ENCODE measurements at places on chromosomes 7 and 10.

DNA sequence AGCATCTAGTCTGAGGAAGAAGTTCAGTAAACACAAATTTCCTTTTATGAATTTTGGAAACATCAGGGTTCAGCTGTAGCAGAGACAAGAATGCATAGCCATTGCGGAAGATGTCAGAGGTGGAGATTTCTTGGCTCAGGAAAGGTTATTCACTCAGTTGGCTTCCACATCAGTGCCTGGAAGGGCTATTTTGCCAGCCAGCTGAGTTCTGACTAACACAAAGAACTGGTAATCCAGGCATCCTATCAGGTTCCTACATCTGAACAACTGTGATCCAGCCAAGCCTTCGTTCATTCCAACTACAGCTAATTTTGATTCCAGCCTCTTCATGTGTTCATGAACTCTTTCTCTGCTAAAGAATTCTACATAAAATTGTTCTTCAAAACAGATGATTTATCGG, 965.6 kb downstream of the XPNPEP1 start:
- no peak for DNase-seq

- no peak for DNase-seq
Observed at GRCh38 chr7:136887317-136887716, 18.9 kb downstream of the CHRM2 start.

GRCh38 chr7:36670585-36671431, 53.5 kb downstream of the AOAH start:
- DNase-seq = peak; percentile 61

DNA sequence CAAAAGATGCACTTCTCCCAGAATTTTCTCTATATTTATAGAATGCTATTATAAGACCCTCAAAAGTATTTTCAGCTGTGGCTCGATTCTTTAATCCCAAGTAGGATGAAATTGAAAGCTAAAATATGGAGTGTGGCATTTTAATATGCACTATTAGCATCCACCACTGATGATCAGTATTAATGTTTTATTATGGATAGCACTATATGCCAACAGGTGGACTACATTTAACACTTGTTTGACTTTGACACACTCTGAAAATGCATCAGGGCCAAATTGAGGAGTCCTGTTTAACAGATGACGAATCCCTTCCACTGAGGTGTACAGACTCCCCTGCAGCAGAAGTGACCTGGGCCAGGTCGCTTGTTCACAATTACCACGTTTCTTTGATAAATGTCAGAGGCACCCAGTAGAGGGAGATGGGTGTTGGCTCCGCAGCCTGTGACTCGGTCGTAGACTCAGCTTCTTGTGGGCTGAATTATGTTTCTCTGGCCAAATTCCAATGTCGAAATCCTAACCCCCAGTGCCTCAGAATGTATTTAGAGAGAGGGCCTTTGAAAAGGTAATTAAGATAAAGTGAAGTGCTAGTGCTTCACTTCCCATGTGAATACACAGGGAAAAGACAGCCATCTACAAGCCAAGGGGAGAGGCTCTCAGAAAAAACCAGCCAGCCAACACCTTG, 48.1 kb downstream of the WIPF3 start:
- no peak for DNase-seq

DNA sequence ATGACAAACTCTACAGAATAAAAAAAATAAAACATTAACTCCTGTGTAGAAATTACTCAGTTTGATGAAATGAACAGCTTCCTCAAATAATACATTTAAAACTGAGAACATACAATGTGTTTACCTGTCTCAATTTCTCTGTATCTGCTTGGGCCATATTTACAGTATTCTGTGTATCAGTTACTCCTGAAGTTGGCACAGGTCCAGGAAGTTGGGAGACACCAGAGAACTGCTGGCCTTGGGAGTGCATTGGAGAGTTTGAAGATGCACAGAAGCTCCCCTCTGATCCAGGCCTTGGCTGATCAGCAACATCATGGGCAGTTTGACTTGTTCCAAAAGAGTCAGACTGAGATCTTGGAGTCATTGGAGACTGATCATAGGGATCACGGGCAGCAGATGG, 155.1 kb downstream of the GALNT11 start:
- peak; percentile 6 for DNase-seq

- no peak for DNase-seq
Observed at GRCh38 chr7:142671506-142671905, 77.8 kb upstream of the PRSS1 start.

DNA sequence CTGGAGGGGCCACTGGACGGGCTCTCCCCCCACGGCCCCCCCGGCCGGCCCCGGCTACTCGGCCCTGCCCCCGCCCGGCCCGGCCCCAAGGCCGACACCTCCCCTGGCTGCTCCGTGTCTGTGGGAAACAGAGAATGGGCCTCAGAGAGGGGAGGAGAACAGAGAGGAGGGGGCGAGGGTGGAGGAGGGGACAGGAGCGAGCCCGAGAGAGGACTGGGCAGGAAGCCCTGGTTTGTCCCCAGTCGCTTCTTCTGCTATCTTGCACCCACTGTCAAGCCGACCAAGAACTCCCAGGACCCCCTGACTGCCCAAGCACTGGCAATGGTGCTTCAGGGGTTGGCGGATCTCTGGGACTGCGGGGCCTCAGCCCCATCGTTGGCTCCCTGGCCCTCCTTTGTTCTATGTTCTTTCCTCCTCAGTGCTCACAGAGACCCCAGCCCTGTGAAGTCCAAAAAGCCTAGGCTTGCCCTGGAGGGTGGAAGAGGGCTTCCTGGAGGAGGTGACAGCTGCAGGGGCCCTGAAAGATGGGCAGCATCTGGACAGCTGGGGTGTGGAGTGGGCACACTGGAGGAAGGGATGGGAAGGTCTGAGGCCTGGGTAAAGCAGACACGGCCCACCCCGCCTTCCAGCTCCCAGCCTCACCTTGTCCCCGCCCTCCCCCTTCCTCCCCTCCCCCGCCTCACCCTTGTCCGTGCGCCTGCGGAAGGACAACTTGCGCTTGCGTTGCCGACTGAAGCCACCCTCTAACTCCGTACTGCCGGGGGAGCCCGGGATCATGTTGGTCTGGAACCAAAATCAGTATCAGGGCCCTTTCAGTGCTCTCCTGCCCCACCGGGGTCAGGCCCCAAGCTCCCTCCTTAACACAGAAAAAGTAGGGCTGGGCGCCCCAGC, 30.1 kb downstream of the KCNH2 start:
- no peak for DNase-seq

GRCh38 chr10:6386346-6386745, 183.6 kb downstream of the PFKFB3 start:
- DNase-seq = no peak

GRCh38 chr7:27132978-27133377, 2.4 kb upstream of the HOXA4 start:
- no peak for DNase-seq

- DNase-seq = no peak
Observed at GRCh38 chr7:102873470-102874165, 39.2 kb upstream of the LRRC17 start.

DNA sequence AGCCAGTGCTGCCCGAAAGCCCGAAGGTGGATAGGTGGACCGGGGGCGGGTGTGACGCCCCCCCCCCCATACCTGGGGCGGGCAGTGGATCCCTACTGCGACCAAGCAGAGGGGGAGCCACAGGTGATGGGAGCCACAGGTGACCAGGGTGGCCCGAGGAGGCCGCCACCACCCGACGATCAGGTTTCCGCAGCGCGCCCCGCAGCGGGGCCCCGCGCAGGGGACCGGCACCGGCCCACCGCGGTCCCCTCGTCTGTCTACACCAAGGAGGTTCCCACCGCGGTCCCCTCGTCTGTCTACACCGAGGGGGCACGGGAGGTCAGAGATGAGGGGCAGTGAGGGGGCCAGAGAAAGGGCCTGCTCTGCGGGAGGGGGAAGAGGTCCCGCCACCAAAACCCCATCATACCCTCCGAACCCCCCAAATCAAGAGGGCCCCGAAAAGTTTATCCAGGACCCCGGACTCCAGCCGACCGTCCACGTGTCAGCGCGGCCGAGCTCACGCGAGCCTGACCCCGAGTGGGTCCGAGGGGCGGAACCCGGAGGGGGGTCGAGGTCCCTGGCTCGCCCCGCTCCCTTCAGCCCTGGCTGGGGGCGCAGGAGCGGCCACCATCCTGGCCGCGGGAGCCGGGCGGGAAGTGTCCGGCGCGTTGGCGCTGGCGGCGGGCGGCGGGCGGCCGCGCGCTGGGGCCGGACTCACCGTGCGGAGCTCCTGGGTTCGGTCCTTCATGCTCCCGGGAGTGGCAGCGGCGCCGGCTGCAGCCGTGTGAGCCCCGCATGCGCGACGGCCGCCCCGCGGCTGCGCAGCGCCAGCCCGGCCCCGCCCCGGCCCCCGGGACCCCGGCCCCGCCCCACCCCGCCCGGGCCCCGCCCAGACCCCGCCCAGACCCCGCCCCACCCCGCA, at the start of gene STX1A:
TSS of gene STX1A (minus strand) at position 765 of the 901 bp plus-strand sequence. CDS start at position 727, 38 bp downstream.
- DNase-seq = peak; percentile 77

GRCh38 chr10:2207246-2207922, 470.1 kb upstream of the ADARB2 start:
- no peak for DNase-seq

GRCh38 chr10:109996225-109996624, 11.6 kb upstream of the ADD3 start:
- DNase-seq = no peak

- no peak for DNase-seq
Observed at GRCh38 chr7:131057794-131058070, 269.9 kb upstream of the MKLN1 start.

GRCh38 chr7:68823996-68824780, 774.1 kb upstream of the AUTS2 start:
- no peak for DNase-seq

DNA sequence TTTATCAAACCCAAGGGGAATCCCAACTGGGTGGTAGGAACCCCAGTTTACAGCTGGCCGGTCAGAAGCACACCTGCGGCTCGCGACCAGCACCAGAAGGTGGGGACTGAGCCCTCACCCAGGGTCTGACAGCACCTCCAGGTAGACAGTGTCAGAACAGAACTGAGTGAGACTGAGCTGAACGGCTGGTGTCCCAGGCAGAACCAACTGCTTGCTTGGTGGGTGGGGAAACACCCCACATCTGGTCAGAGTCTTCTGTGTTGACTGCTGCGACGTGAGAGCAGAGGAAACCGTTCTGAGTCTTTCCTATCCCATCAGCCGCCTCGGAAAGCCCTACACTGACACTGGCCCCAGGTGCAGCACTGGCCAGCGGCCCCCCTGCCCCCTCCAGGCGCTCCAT, 160.7 kb downstream of the MAD1L1 start:
- DNase-seq = no peak

DNA sequence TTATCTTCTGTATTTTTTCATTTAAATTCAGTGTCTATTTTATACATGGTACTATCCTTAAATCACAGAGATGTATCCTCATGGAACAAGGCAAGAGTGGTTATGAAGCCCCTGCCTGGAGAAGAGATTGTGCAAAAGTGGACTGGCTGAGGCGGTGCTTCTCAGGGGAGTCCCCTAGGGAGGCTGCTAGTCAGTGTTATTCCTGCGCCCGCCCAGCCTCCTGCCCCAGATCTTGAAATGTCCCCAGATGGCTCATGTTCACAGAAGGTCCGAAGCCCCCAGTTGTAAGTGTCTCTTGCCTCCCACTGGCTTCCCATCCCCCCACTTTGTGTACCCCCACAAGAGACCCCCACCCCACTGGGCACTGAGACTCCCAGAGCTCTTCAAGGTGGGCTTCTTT, 366.9 kb downstream of the TNS3 start:
- no peak for DNase-seq

DNA sequence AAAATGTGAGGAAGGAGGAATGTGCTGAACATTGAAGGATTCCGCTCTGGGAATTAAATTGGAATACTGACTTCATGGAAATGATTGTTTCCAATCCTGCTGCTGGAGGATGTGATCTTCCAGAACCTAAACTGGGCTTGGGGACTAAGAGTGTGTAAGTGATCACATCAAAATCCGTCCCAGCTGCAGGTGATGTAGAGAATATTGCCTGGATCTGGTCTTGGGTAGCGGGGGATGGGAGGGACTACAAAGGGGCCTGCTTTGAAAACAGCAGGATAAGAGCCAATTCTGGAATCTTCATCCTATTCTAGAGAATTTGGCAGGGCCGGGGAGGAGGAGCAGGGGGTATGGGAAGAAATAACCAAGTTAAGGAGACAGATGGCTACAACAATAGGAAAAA, 552.2 kb upstream of the FZD8 start:
- DNase-seq = no peak

DNA sequence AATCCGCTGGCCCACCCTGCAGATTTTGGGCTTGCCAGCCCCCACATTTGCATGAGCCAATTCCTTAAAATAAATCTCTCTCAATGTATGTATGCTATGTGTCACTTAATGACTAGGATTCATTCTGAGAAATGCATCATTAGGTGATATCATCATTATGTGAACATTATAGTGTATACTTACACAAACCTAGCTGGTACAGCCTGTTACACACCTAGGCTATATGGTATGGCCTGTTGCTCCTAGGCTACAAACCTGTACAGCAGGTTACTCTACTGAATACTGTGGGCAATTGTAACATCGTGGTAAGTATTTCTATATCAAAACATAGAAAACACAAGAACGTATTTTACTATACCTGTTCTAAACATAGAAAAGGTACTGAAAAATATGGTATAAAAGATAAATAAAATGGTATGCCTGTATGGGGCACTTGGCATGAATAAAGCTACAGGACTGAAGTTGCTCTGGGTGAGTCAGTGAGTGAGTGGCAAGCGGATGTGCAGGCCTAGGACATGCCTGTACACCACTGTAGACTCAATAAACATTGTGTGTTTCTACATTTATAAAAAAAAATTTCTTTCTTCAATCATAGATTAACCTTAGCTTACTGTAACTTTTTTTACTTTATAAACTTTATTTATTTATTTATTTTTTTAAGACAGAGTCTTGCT, 135.9 kb downstream of the ABCA13 start:
- no peak for DNase-seq

- DNase-seq = peak; percentile 42
Observed at GRCh38 chr10:63922468-63923284, 401.5 kb downstream of the REEP3 start.

- peak; percentile 60 for DNase-seq
Observed at GRCh38 chr7:125363873-125364272, 434.2 kb upstream of the POT1 start.

- DNase-seq = peak; percentile 54
Observed at GRCh38 chr10:944034-944831, 12.7 kb upstream of the LARP4B start.

- peak; percentile 61 for DNase-seq
Observed at GRCh38 chr7:100584683-100585510, 1.0 kb downstream of the LRCH4 start.
